ENCODE measurements at places on chromosomes 6 and 20.

DNA sequence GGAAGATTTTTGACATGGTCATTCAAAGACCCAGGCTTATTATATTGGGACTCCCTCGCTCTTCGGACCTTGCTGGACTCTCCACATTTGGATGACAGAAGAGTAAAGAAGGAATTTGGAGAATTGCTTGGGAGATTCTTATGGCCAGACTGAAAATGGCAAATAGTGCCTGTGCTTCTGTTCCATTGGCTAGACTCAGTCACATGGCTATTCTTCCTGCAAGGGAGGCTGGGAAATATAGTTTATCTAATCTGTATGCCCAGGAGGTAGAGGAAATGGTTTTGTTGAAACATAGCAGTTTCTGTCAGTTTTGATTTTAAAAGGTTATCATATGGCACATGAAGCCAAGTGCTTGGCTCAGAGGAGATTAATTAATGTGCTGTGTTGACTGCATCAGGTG, 286.6 kb upstream of the JAG1 start:
- no peak for DNase-seq

DNA sequence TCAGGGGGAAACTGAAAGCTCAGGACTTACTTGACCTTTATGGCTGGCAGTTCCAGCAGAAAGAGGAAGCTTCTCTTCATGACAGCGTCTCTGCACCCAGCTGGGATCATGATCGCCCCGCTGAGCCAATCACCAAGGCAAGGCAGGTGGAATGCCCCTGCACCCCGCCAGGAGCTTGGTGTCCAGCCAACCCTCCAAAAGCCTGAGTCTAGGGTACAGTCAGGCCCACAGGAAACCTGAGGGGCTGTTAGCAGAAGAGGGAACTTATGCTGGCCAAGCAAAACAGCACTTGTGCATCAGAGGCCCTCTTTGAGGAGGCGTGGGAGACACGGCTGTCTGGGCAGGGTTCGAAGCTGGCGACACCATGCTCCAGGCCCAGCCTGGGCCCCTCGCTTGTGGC, 188.3 kb upstream of the GMDS start:
- DNase-seq: no peak

DNA sequence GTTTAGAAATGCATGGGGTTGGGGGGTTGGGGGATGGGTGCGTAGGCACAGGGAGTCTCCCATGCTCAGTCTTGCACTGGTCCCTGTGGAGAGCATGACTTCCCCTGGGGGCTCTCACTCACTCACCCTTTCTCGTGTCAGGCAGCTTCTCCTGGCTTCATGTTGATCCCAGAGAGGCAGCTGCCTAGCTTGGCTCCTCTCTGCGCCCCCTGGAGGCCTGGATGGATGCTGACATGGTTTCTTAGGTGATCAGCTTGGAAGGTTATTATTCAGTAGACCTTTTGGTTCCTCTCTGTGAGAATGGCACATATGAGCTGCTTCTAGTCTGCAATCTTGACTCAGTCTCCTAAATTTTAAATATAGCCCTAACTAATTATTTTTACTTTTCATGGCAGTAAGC, 109.3 kb upstream of the FAM83B start:
- DNase-seq: no peak

DNA sequence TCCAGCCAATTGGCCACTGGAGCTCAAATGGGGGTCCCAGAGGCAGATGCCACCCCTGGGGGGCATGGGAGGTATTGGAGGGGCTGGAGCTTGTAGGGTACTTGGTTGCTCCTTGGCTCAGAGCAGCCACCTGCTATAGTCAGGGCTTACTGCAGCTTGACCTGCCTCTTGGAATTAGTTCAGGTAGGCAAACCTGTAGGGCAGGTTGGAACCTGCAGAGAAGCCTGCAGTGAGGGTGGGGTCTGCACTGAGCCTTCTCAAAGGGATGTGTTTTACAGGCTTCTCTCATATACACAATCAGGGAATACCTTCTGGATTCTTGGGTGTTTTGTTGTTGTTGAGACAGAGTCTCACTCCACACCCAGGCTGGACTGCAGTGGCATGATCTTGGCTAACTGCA, 94.2 kb upstream of the MYL9 start:
- DNase-seq: no peak

DNA sequence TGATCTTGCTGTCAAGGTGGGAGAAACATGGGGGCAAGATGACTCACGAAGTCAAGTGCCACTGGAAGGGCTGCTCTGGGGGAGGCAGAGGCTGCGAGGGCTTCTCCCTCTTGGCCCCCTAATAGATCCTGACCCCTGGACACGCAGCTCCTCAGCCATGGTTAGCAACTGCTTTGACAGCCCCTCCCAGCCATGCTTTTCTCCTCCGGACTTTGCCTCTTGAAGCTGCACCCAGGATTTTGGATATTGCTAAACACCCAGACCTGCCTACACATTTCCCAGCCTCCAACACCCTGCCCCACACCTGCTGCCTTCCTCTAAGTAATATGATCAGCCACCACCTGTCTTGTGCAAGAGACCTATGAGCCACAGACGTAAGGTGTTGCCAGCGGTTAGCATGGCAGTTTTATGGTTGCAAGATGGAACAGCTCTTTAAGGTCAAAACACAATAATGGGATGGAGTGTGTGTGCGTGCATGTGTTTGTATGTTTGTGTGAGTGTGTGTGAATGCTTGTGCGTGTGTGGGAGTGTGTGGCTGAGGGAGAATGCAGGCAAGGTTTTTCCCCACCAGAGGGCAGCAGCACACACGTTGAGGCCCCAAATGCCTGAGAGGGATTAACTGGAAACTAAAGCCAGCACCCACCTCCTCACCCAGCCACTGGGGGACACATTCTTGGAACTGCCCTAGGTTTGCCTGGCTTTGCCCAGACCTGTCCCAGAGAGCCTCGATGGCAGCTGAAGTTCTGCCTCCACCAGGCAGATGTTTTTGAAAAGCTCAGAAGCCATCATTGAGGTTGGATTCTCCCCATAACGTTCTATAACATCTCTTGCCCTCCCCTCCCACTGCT, 2.5 kb downstream of the IP6K3 start:
- DNase-seq: peak; percentile 21

- DNase-seq: no peak
Measured at GRCh38 chr20:57621421-57622200, 1.4 kb upstream of the ZBP1 start.

DNA sequence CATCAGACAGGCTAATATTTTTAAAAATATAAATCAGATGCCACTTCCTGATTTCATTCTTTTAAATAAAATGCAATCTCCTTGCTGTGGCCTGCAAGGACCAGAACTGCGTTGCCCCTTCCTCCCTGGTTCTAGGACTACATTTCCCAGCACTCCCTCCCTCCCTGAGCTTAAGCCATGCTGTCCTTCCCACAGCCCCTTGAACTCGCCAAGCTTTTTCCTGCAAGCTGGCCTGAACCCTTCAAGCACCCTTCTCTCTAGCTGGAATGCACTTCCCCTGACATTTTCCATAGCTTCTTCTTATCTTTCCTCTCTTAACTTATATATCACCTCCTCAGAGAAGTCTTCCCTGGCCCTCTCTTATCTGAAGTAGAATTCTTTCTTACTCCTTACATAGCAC, 6.1 kb upstream of the DOK5 start:
- no peak for DNase-seq

- no peak for DNase-seq
Measured at GRCh38 chr20:41524980-41525613, 93.1 kb downstream of the CHD6 start.

DNA sequence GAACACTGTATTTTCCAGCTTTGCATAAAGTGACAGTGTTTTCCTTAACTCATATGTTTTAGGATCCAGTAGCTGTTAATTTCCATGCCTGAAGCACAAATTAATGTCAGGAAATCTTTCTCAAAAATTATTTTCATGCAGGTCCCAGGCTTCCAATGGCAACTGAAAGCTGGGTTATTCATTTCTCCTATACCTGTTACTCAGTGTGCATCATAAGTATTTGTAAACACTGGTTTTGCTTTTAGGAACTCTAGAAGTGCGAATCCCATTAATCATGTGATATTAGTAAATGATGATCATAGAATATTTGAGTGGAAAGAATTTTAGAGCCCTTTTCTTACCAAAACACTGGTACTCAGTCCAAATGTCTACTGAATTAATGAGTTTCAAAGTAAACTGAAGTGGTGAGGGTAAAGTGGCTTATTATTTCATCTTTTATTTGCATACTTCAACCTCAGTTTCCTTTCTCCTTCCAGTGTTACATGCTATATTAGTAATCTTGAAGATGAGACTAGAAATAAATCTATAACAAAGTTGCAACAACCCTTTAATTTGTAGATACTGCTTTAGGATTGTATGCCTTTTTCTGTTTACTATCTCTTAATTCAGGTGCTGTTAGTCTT, 124.0 kb downstream of the ZFAND3 start:
- DNase-seq: no peak

DNA sequence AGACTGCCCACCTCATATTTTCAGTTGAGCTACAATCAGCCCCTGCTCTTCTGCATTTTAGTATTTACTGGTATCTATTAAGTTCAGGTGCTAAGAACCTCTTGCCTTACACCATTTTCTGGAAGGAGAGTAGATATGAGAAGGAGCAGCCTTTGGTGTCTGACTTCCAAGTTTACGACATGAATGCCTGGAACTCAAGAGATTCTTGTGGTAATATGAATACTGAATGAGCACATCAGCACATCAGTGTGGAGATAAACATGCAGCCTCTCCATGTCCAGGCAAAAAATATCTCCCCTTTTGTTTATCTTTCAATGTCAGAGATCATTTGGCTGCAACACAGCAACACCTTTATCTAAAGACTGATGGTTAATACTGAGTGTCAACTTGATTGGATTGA, 65.8 kb upstream of the THEMIS start:
- no peak for DNase-seq

- no peak for DNase-seq
Measured at GRCh38 chr6:56223995-56224394, 23.4 kb downstream of the COL21A1 start.

GRCh38 chr20:25605148-25605547, 18.7 kb downstream of the NANP start:
- no peak for DNase-seq

- DNase-seq: no peak
Measured at GRCh38 chr20:25470045-25470444, 62.6 kb downstream of the GINS1 start.

- DNase-seq: no peak
Measured at GRCh38 chr6:26342106-26343004, 22.6 kb upstream of the BTN3A2 start.

- DNase-seq: no peak
Measured at GRCh38 chr6:43520097-43520496, 3.2 kb downstream of the POLR1C start.

DNA sequence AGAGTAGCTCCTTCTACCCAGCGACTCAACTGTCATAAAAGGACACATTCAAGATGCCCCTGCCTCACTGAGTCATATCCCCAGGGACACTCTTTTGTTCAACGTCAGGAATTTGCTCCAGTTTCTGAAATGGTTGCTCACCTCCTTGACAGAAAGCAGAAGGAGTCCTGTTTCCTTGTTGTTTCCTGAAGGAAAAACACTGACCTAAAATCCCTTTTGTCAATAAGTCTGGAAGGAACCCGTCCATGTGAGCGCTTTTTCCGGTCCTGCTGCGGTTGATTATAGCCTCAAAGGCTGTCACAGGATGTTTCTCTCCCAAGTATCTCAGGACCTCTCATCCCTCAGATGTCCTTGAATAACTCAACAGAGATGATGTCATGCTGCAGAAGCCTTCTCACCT, 113.6 kb upstream of the PLEKHG1 start:
- DNase-seq: no peak

DNA sequence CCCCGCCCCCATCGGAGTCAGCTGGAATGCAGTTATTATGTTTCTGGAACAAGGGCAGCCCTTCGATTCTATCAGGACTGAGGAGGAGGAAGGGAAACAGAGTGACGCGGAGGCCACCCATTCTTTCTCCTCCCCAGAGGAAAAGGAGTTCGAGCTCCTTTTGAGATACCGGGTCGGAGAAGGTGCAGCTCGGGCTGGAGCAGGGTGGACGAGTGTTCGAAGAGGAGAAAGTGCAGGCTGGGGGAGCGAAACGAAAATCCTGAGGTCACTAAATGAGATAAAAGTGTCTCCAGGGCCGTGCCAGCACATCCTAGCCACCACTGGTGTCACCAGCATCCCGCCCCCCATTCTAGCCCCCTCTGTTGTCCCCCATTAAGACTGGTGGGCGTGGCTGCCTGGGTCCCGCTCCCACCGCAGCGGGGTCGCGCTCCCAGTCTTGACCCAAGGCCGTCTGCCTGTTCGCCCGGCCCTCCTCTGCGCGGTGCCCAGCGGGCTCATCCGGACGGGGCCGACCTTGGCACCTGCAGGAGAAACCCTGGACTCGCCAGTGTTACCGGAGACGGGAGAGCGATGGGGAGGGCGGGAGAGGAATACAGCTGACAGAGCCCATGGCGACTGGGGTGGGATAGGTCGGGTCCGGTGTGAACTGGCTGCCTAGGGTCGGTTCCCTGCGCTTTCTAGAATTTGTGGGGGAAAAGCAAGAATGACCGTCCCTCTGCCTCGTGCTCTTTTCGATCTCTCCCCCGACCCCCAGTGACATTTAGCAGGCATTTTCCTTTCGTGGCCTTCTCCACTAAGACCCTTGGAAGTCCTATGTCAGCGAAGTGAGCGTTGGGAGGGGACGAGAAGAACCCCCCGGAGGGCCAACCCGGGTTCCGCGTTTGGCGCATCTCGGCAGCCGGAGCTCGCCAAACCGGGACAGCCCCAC, 16.2 kb downstream of the FOXA2 start:
- DNase-seq: no peak

GRCh38 chr20:56909918-56910714, 281.0 kb downstream of the TFAP2C start:
- no peak for DNase-seq

GRCh38 chr6:21444711-21445260, 148.8 kb upstream of the SOX4 start:
- DNase-seq: no peak

DNA sequence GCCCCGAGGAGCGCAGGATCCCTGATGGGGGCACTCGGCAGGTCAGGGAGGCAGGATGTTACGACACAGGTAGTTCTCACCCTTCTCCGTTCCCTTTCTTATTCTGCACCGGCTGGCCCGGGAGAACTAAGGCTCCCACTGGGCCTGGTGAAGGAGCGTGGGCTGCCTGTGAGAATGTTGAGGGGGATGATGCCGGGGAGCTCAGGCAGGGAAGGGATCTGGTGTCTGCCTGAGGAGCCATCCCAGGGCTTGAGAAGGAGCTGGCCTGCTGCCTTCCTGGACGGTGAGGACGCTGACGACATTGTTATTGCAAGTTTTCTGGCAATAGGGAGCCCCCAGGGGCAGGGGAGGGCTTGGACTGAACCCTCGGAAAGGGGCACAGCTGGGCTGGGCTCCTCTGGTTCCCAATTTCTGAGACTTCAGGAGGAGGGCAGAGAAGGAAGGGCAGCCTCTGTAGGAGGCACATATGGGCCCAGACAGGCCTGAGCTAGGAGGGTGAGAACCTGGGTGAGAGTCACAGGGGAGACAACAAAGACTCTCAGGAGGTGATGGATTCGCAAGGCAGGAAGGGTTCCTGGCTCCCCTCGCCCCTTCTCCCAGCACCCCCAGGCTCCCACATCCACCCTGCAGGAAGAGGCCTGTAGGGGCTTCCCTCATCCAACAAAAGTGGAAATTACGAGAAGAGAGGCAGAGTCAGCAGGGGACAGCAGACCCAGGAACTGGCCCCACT, 32.8 kb downstream of the CYP21A2 start:
- no peak for DNase-seq

GRCh38 chr6:89037141-89037900, 43.2 kb upstream of the PNRC1 start:
- DNase-seq: no peak
